Suppressor macrophage treated with lipopolysaccharide for 4 hours (primary cell): ENCODE measurements at places on chromosomes 6 and 20.
A peak's percentile ranks its signal among the peaks of the same experiment; 100 is the strongest.

GRCh38 chr6:157271911-157272310 is 51.4 kb downstream of the TMEM242 start:
- no peak for DNase-seq

DNA sequence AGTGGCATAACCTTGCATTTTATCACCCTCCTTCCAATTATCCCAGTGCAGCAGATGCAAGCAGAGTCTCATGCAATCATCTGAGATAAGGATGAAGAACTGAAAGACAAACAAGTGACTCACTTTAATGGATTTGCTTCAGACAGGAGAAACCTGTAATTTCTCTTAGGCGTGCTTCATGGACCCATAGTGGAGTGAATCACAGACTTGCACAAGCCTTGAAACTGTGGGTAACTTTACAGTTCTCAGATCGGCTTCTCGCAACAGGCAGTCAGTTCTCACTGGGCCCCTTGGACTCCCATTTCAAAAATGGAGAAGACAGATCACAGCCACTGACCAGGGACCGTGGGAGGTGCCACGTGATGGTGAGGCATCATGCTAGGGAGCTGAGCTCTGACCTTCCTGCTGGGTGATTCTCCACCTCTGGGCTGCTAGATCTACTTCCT is at the start of gene ADGRF4:
TSS of gene ADGRF4 (plus strand) at position 239 of the 446 bp plus-strand sequence. CDS start 8,666 bp downstream, outside the sequence.
- peak; percentile 36 for DNase-seq

GRCh38 chr6:4351520-4352321 is 216.3 kb upstream of the ECI2 start:
- peak; percentile 50 for DNase-seq

GRCh38 chr20:32675223-32675975 is 1.7 kb upstream of the C20orf203 start:
- DNase-seq = no peak

- DNase-seq = no peak
These were observed 21.0 kb upstream of the RNF217 start for GRCh38 chr6:124941259-124941658.

GRCh38 chr6:163814494-163815364 is 400.2 kb downstream of the QKI start:
- DNase-seq = no peak

GRCh38 chr6:117956386-117956785 is 49.3 kb downstream of the SLC35F1 start:
- DNase-seq = no peak

- no peak for DNase-seq
These were observed 9.9 kb downstream of the KIAA1755 start for GRCh38 chr20:38250609-38251008.

DNA sequence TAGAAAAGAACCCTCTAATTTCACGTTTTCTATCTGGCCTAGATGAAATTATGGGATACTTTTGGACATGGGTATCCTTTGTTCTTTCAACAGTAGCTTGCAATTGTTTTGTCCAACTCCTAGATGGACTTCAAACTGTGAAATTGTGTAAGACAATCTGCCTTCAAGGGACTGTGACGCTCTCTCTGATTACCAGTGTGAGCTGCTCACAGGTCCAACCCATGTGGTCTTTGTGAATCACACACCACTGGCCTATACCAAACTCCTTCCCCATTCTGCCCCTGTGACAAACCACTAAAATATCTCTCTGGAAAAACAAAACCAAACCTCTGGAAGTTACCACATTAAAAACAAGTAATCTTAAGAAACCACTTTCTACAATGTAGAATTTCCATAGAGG is 59.5 kb downstream of the NINL start:
- DNase-seq = peak; percentile 53

DNA sequence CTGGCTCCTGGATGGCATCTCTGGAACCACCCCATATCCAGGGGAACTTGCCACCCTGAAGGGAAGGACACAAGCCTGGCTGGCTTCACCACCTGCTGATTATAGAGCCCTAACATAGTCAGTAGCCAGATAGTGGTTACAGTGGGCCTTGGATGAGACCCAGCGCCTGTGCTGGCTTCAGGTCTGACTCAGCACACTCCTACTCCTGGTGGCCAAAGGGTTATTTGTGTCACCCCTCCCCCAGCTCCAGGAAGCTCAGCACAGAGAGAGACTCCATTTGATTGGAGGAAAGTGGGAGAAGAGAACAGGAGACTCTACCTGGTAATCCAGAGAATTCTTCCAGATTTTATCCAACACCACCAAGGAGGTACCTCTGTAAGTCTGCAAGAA is 12.8 kb downstream of the SNX14 start:
- DNase-seq = no peak

- DNase-seq = no peak
These were observed 3.1 kb downstream of the TPMT start for GRCh38 chr6:18151801-18152200.

GRCh38 chr6:124699038-124699437 is 263.2 kb upstream of the RNF217 start:
- no peak for DNase-seq

GRCh38 chr6:27772261-27773001 is 139.8 kb downstream of the OR2B2 start:
- DNase-seq = peak; percentile 89
